GM04504 (cell line): ENCODE measurements at places on chromosomes 6 and 20.

DNA sequence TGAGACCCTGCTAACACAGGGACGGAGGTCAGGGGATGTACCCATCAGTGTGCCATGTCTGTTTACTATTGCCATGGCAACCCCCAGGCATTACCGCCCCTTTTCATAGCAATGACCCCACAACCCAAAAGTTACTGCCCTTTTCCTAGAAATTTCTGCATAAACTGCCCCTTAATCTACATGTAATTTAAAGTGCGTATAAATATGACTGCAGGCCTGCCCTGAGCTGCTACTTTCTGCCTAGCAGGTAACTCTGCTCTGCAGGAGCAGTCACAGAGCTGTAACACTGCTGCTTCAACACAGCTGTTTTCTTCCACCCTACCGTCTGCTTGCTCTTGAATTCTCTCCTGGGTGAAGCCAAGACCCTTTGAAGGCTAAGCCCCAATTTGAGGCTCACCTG is 57.1 kb upstream of the RPS6KA2 start:
- DNase-seq, result no peak

DNA sequence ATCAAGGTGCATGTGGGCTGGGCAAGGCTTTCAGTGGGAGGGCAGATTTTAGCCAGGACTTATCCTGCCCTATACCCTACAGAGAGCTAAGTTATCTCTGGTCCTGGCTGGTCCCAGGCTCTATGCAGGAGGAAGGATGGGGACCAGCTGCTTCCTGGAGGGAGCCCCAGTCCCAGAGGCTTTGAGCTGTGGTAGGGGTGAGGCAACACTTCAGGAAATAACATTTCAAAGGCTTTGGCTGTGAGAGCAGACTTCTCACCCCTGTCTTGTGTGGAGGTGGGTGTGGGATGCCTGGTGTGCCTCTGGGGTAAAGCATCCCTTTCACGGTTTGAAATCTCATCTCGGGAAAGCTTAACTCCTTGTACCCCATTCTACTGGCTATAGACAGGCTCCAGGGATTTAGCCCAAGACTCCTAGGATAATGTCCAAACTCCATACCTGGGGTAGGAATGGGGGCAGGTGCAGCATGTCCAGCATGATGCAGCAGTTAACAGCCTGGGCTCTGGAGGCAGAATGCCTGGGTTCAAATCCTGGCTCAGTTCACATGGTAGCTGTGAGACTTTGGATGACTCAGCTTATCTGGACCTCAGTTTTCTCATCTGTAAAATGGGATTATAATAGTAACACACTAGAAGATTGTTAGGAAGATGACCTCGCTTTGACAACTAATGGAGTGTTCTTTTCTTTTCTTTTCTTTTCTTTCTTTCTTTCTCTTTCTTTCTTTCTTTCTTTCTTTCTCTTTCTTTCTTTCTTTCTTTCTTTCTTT is 27.5 kb upstream of the SIRPA start:
- no peak for DNase-seq

- no peak for DNase-seq
Measured at GRCh38 chr6:1622851-1623768, 13.4 kb downstream of the FOXC1 start.

- DNase-seq, result no peak
Measured at GRCh38 chr6:147136057-147136456, 68.2 kb upstream of the STXBP5 start.

DNA sequence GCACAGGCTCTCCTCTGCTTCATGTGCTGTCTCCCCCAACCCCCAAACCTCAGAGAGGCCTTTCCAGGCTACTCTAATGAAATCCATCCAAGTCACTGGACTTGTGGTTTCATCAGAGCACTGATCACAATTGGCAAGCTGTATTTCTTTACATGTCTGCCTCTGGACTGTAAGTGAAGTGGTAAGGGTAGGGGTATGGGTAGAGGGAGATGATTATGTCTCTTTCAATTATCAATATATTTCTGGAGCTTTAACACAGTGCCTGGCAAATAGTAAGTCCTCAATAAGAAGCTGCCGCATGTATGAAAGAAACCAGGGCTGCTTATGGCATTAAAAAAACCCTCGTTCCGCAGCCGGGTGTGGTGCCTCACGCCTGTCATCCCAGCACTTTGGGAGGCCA is 5.4 kb downstream of the TRERF1 start:
- no peak for DNase-seq

DNA sequence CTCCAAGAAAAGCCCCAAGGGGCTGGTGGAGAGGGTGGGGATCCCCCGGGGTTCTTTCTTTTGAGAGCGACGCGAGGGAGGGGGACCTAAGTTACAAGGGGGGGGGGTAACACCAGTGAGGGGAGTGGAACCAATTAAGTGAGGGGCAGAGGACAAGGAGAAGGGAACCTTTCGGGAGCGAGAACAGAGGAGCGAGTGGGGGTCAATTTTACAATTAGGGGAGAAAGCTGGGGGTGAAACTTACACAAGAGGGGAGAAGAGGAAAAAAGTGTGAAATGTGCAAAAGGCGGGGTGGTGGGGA is 548 bp downstream of the SALL4 start:
- DNase-seq, result no peak

DNA sequence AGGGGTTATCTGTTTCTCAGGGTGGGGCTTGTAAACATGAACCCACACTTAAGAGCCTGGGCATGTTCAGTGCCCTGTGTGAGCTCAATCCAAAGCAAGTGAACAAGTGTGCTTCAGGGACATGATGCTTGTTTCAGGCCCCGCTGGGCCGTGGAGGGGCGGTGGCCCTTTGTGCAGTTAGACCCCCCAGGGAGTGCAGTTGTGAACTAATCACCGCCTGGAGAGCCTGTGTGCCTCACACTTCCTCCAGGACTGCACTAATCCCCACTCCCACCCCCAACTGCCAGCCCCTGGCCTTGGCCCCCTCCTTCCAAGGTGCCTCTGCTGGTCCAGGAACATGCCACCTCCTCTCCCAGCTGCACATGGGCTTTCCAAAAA is 58.1 kb downstream of the RREB1 start:
- no peak for DNase-seq

GRCh38 chr6:167720456-167721285 is 106.0 kb upstream of the AFDN start:
- no peak for DNase-seq

DNA sequence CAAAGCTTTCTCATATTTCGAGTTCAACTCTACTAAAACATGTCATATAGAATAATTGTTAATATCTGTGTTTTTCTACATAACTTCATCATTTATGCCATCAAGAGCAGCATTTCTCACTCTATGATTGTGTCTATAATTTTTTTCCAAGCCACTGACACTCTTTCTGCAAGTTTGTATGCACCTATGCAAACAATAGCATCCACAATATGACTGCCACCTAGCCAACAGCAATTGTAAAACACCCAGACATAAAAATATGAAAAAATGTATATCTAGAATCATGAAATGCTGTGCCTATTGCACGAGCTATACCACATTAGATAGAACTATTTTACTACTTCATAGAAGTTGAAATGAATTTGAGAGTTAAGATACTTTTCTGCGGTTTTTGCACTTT is 286.5 kb upstream of the MARCKS start:
- DNase-seq, result no peak

DNA sequence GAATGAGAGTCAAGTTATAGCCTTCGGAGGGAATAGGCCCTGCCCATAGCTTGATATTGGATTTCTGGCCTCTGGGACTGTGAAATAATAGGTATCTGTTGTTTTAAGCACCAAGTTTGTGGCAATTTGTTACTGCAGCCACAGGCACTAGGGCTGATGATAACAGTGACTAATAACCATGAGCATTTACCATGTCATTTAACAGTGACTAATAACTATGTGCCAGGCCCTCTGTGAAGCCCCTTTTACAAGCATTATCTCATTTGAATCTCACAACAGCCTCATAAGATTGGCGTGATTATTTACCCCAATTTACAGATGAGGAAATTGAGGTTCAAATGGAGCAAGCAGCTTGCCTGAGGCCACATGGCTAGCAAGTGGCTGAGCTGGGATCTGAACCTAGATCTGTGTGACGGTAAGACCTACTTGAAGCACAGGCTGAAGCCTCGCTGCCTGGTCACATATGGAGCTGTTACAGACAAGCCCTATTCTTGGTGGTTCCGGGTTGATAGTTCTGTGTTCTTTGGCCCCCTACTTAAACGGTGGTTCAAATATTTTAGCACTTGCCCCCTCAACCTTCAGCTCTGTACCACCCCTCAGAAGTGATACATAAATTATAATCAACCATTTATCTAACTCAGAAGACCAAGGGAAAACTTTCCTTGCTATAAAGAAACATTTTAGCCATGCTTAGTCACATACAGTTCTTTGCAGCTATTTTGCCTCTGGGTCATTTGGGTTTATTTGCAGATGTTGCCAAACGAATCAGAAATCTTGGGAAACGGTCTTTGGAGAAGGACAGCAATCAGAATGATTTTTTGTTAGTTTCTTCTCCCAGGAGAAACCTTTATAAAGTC is 98.3 kb downstream of the ELOVL5 start:
- no peak for DNase-seq

- DNase-seq, result no peak
Measured at GRCh38 chr6:18465410-18466154, 78.4 kb downstream of the RNF144B start.

DNA sequence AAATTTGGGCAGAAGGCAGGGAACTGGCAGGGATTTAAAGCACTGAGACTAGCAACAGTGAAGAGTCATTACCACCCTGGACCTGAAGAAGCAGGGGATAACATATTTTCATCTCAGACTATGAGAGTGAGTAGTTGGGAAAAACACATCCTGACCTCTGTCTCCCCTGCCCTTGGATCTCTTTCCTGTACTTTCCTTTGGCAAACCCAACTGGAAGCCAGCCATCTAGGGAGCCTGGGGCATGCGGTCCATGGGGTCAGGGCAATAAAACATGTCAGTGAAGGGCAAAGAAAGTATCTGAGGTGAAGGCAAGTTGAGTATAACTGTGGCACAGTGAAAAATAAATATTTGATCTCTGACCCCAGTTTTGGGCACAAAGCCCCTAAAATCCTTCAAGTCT is 698.2 kb downstream of the DOK5 start:
- no peak for DNase-seq

DNA sequence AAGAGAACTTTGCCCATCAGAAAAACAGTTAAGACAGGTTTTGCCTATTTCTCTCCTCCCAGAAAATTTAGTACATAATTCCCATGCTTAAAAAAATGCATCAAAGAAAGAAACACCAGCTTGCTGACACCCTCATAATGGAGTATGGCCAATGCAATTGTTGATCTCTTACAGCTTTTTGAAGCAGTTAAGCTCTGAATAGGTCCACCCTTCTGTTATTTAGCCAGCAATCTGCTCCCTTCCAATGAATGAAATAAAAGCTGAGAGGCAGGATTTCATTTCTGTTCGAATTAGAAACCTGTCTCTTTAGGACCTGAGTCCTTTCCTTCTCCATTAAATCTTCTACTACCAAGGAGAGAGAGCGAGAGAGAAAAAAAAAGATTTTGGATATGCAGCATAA is 288.7 kb downstream of the RNF144B start:
- no peak for DNase-seq

- DNase-seq, result no peak
Measured at GRCh38 chr20:11053310-11053709, 379.5 kb upstream of the JAG1 start.

GRCh38 chr6:49790341-49790740 is 3.3 kb upstream of the PGK2 start:
- DNase-seq, result no peak

GRCh38 chr6:52557389-52558265 is 19.2 kb downstream of the TRAM2 start:
- DNase-seq, result no peak

- DNase-seq, result no peak
Measured at GRCh38 chr20:33019465-33020277, 11.8 kb upstream of the BPIFB6 start.

- DNase-seq, result no peak
Measured at GRCh38 chr6:15303920-15304291, 58.0 kb downstream of the JARID2 start.

DNA sequence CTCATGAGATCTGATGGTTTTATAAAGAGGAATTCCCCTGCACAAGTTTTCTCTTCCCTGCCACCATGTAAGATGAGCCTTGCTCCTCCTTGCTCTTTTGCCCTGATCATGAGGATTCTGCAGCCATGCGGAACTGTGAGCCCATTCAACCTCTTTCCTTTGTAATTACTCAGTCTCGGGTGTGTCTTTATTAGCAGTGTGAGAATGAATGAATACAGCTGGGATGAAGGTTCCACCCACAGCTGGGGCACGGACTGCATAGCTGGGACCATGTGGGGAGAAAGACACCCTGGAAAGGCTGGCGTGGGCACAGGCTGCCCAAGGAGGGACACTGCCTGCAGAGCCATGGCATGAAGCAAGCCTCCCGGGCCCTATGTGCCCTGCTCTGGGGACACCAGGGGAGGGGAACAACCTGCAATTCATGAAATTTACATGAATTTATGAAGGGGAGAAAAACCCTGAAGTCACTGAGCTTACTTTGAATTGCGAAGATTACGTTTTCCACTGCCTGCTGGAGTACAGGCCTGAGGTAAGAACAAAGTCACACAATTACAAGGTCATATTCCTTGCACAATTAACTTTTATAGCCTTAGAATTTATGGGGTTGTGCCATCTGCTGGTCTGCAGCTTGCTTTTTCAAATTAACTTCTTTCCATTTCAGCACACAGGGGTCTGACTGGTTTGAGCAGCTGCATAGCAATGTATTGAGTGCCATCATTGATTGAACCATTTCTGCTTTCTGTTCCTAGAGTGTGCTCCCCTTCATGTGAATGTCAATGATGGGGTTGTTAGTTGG is 46.2 kb downstream of the SLC22A1 start:
- DNase-seq, result no peak
